ENCODE measurements at places on chromosomes 12 and 14.

DNA sequence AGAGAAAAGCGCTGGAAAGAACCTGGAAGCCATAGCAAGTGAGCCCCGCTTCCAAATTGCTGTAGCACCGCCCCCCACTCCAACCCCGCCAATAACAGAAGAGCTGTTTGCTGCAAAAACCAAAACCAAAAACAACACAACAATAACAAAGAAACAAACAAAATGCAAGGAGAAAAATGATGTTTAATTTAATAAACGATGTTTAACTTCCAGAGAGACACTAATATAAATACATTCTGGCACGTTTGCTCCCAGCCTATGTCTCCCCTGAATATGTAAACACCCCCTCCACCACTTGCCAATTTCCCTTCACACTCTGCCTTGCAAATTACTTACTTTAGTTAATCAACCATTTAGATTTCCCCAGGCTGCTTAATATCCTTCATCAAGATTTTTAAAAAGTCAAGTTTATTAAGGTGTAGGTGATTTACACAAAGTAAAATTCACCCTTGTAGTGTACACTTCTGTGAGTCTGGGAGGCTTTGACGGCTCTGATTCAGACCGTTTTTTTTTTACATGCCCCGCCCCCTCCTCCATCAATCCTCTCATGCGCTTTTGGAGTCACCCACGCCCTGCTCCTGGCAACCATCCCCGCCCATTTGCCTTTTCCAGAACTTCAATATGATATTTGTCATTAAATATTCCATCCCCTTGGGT lies 482 bp upstream of the IFI27L2 start:
- peak; percentile 4 for DNase-seq

DNA sequence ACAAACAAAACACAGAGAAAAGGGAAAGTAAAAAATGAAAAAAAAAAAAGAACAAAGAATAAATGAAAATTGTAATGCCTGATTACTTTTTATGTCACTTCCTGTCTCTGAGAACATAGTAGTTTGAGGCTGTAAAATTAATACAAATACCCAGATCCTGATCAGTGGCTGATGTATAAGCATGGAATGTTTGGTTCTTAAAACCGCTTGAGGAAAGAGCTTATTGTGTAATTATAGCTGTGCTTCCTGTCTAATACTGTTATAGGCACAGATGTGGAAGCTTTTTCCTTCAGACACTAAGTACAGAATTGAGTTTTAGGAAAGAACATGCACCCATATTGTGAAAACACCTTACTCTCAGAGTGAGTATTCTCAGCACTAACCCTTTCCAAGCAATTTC lies 86.9 kb downstream of the AVPR1A start:
- DNase-seq = no peak

DNA sequence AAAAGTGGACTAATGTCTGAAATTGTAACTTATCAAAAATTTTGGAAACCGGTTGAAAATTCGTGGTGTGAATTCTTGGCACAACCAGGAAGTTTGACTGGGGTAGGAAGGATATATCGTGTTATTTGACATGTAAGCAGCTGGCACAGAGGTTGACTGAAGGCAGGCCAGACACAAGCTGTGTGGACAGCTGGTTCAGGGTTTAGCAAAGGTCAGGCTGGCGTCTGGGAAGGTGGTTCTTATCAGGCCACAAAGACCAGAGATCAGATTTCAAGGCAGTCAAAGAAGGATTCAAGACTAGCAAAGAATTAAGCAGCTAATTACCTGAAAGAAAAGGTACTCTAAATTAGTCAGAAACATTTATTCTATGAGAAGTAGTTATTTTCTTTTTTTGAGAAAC lies 450.2 kb upstream of the MDGA2 start:
- DNase-seq = no peak

- DNase-seq = no peak
Measured at GRCh38 chr12:74685385-74685784, 147.8 kb downstream of the ATXN7L3B start.

DNA sequence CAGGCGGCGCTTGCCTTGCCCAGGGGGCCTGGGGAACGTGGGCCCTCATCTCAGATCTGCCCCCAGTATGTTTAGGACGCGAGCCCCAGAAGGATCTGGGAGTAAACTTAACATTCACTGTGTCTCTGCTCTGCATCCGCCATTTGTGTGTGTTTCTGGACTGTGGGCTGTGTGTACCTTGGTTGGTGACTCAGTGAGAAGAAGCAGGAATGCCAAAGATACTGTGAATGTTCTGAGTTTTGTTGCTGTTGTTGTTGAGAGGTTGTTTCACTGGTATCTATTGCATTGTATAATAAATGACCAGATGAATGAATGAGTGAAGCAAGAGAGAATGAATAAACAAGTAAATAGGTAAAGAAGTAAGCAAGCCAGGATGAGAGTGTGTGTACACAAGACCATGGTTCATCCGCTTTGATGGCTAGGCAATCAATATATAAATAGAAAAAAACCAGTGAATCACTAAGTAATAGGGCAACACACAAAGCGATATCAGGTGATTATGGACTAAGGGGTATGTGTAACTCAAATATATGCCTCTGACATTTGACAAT lies 20.5 kb downstream of the MEG3 start:
- no peak for DNase-seq

DNA sequence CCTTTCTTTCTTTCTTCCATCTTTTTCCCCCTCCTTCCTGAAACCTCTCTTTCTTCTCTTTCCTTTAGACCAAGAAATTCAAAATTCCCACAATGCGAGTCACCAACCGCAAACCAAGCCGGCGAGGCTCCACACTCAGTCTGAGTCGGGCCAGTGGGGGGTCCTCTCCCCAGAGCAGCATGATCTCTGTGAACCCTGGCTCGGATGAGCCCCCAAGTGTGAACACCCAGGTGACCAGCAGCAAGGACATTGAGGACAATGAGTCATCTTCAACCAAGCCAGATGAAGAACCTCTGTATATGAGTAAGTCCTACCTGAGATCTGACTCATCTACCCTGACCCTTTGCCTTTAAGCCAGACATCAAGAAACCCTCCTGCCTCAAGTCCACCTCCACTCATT lies 88.6 kb upstream of the TMEM233 start:
- DNase-seq = no peak

GRCh38 chr12:116336542-116337065 lies 59.1 kb upstream of the MED13L start:
- DNase-seq = peak; percentile 20

GRCh38 chr12:51937926-51938325 lies 13.6 kb upstream of the ACVR1B start:
- no peak for DNase-seq

DNA sequence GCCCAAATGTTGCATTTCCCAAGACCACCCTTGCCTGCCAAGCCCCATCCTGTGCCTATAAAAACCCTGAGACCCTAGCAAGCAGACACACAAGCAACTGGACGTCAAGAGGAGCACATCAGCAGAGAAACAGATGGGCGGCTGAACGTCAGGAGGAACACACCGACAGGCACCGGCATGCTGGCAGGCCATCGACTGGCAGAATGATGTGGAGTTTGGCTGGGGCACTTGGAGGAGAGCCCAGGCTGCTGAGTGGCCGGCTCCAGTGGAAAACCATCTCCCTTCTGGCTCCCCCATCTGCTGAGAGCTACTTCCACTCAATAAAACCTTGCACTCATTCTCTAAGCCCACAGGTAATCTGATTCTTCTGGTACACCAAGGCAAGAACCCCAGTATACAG lies 130.1 kb downstream of the SLC41A2 start:
- no peak for DNase-seq

- DNase-seq = no peak
Measured at GRCh38 chr12:121767525-121768016, 25.9 kb downstream of the RHOF start.

GRCh38 chr14:53491256-53491883 lies 338.2 kb upstream of the DDHD1 start:
- DNase-seq = no peak

DNA sequence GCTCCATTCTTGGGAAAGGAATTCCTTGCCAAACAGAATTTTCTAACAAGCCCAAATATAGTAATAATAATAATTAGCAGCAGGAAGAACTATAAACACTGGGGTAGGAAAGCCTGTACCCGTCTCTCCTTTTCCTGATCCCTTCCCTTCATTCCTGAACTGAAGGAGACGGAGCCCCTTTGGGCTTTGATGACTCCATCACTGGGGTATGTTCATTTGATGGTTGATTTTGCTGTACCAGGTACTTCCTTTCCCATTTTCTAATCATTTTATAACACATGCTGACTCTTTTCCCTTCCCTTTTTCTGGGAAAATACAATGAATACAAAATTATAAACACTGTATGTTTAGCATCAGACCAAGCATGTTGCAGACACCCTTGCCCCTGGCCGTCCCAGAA lies 3.6 kb upstream of the RCOR1 start:
- no peak for DNase-seq

DNA sequence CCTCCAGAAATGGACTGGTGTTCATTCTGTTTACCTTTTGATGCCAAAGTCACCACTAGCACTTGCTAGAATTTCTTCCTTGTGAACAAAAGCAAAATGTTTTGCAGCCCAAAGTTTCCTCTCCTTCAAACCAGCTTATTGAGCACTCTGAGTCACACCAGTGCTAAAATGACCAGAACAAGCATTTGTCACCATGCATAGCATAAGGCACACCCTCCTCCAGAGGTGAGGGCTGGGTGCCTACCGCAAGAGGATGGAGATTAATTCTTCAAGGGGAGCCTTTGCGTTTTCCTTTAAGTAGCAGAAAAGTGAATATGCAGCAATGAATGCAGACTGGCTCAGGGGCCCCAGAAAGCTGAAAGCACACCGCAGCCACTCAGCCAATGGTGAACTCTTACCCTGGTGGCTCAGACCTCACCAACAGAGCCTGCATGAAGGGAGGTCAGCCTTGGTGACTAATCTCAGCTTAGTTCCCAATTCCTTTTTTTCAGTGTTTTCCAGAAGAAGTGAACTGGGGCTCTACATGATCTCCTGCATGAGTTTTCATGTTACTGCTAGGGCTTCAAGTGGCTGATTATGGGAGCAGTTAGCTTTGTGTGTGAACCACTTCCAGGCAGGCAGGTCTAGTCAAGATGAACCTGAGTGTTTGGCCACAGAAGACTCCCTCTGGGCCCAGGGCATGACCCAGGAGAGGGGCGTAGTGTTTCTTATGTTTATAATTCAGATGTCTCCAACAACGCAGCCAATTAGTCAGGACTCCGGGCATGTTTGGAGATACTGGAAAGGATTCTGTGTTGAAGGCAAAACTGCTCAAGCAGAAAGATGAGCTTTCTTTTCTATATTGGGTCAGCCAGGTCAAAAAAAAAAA lies 96.3 kb downstream of the PAX9 start:
- DNase-seq = no peak

- no peak for DNase-seq
Measured at GRCh38 chr12:2101359-2101758, 48.6 kb downstream of the CACNA1C start.

GRCh38 chr14:67172056-67172455 lies 17.2 kb upstream of the GARIN2 start:
- DNase-seq = no peak

- DNase-seq = no peak
Measured at GRCh38 chr14:101215927-101216326, 312.4 kb upstream of the RTL1 start.

DNA sequence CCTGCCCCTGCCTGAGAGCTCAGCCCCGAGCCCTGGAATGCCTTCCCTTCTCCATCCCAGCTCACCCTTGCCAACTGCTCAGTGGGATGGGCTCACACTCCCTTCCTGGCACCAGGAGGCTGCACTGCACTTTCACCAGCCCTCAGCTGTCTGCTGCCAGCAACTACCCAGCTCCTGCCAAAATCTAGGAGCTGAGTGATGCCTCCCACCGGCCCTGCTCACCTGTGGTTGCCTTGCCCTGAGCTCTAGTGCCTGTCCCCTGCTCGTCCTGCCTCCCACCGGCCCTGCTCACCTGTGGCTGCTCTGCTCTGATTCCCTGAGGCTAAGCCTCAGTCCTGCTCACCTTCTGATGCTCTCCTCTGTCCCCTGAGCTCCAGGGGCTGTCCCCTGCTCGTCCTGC lies 119.8 kb downstream of the TMEM121 start:
- no peak for DNase-seq

- DNase-seq = no peak
Measured at GRCh38 chr14:99043267-99043615, 228.8 kb downstream of the BCL11B start.

DNA sequence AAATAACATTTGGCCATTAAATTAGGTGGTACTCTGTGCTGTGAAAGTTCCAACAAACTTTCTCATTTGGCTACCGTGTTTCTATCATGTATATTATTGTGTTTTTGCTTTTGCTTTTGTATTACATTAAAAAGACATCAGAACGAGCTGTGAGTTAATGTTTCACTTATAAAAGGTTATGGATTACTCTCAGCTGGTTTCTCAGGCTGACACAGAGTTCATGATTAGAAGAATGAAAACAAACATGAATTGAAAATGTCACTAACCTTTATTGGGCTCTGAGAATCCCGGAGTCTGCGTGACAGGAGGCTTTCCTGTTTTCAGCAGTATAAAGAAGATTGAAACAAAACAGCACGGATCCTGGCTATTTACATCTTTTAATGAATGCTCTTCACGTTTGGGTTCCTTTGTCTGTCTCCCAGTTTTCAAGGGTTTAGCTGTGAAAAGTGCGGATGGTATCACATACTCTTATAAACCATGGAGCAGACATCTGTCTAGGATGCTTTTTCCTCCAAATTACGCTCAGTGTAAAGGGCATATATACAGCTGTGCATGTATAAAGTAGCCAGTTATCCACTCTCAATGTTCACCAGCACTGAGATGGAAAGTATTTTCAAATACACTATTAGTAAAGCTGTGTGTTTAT lies 153.6 kb downstream of the PTCSC3 start:
- DNase-seq = no peak

GRCh38 chr14:99258876-99259726 lies 12.9 kb downstream of the BCL11B start:
- peak; percentile 76 for DNase-seq

GRCh38 chr14:81819344-81819743 lies 285.7 kb upstream of the SEL1L start:
- no peak for DNase-seq

- peak; percentile 13 for DNase-seq
Measured at GRCh38 chr12:47350062-47350408, 270.3 kb upstream of the AMIGO2 start.

DNA sequence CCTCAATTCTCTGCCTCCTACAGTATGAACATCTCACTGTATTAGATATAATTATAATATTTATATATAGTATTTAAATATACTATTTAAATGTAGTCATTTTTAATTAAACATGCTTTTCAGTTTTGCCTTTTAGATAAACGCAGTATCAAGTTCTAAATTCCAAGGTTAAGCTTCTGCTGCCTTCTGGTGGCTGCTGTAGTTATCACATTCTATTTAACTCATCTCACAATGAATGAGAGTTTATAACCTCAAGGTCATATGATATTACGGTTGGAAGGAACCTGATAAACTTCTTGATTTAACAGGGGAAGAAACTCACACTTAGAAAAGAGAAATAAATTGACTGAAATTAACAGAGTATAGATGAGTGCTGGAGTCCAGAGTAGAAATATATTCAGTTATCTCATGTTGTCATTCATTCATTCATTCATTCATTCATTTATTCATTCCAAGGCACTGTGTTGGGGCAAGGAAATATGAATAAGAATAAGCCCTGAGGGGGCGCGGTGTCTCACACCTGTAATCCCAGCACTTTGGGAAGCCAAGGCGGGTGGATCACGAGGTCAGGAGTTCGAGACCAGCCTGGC lies 31.9 kb downstream of the GUCY2C start:
- peak; percentile 56 for DNase-seq

GRCh38 chr12:14854586-14855183 lies 11.4 kb upstream of the ART4 start:
- DNase-seq = no peak

Measured in CD4-positive, alpha-beta T cell treated with Interleukin-2 at 100 ng/mL for 4 hours (primary cell).